ENCODE measurements at places on chromosomes 7 and 10.

GRCh38 chr10:48667960-48668590, 16.6 kb upstream of the WDFY4 start:
- DNase-seq, result no peak

DNA sequence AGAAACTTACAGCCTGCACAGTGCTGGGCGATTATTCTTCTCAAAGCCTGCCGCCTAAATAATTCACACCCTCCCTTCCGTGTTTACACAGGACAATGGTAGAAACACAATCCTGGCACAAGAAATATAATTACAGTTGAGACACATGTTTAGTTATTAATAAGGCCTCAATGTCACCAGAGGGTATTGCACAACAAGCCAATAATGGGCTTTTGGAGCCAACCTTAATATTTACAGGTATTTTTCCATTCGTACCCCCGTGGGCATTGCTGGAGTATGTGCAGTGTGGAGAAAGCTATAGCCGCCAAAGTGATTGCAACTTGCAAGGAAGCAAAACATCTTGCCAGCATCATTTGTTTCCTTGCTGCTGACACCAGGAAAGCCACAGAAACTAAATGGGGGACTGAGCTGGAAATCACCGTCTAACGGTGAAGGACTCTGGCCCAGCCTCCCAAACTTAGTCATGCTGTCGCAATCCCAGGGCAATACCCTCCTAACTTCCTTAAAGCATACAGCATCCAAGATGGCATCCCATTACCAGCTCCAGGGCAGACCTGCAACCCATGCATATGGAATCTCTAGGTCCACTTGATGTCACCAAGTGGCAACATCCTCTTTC, 8.6 kb downstream of the CALN1 start:
- no peak for DNase-seq

GRCh38 chr7:157688533-157689268, 351.9 kb downstream of the DNAJB6 start:
- no peak for DNase-seq

- DNase-seq, result no peak
Measured at GRCh38 chr10:96555330-96555729, 31.5 kb downstream of the TM9SF3 start.

DNA sequence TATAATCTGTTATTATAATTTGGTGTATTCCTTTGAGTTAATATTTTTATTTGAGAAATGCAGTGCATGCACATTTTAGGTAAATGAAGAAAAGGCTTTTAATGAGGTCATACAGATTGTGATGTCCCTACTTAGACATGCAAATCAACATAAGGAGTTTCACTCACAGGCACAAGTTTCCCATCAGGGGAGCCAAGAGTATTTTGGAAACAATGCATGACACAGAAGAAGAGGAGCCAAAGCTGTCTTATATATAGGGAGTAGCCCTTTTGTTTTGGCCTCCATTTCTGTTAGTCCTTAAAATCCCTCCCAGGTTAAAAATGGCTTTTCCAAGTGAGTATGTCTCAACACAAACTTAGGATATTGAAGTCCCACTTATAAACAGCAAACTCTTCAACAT, 703.4 kb upstream of the ANKRD30A start:
- no peak for DNase-seq

DNA sequence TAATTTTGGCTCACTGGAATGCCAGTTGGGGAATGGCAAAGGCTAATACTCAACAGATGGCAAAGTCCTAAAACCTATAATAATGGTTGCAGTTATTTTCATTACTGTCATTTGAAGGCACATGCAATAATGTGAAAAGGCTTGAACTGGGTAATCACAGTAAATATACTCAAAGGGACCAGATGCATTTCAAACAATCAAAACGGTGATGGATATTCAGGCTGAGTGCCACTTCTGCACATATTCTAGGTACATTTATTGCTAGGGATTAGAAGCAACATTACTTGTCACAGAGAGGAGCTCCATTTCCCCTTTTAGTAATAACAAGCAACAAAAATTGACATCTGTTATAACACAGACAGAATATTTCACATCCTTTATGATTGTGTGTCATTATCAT, 171.8 kb downstream of the NXPH1 start:
- no peak for DNase-seq

- DNase-seq, result no peak
Measured at GRCh38 chr7:13097499-13097898, 410.1 kb downstream of the ARL4A start.

- DNase-seq, result no peak
Measured at GRCh38 chr10:61389887-61390286, 63.3 kb downstream of the TMEM26 start.

DNA sequence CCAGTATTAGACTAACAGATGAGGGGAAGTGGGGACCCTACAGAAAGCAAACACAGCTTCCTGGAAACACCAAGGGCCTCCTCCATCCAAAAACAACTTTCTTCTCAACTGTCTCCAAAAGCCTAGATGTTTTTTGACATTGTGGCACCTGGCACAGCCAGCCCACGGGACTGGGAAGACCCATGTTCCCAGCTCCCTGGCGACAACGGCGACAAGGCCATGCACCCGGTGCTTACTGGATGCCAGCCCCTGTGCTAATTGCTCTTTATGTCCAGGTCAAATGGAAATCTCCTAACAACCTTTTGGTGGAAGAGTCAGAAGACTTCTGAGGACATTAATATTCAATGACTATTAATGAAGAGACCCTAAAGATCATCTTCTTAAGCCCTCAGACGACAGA, 7.1 kb downstream of the FGFR2 start:
- DNase-seq, result no peak

- DNase-seq, result peak; percentile 93
Measured at GRCh38 chr7:116353647-116354046, 143.3 kb downstream of the TES start.

GRCh38 chr7:158910254-158911053, 54.1 kb downstream of the DYNC2I1 start:
- no peak for DNase-seq

DNA sequence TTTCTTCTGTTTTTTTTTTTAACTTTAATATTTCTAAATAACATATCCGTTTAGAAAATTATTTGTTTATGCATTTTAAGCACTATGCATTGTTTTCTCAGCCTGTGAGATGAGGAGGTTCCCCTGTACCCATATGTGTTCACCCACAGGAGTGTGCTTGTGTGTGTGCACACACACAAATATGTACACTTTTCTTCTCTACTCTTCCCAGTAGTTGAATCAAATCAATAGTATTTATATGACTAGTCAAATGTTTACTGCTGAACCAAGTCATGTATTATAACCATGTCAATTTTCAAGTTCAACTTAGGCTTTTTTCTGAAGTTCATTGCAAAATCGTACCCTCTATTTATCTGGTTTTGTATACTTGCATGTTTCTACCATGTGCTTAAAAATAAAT, 37.3 kb downstream of the HDAC9 start:
- no peak for DNase-seq

- DNase-seq, result no peak
Measured at GRCh38 chr10:93741367-93741766, 16.4 kb upstream of the LGI1 start.

DNA sequence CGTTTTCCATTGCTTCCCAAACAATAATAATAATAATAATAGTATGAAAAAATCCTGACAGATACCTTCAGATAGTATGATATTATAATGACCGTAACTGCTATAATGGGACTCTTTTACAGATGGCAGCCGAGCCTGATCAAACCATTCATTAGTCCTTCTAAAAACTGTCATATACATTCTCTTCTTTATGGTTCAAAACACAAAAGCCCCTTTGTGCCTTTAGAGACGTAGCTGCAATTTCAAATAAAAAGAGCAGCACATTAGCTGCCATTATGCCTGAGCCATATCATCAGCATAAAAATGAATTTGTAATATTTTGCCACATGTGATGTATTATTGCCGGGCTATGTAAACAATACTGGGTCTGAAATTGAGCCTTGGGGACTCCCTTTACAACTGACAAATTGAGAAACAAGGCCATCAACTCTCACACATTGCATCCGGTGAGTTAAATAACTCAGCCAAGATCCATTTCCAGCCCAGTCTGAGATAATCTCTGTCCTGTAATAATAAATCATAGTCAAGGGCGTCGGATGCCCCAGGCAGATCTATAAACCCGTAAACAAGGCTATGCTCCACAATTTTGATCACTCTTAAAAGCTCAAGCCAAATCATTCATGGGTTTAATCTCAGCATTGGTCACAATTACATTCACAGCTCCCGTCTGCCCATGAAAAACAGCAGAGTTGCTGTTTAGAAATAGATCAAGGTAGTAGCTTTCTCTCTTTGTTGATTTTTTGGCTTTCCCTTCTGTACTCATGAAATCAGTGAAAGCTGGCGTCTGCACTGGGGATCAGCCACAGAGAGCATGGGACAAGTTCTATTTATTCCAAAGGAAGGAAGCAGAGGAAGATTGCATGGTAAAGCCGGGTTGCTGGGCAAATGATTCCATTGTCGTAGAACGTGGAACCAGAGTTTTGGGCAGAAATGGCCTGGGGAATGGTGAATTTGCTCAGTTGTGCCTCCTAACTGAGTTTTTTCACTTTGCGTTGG, 150.1 kb upstream of the BMPER start:
- peak; percentile 79 for DNase-seq

DNA sequence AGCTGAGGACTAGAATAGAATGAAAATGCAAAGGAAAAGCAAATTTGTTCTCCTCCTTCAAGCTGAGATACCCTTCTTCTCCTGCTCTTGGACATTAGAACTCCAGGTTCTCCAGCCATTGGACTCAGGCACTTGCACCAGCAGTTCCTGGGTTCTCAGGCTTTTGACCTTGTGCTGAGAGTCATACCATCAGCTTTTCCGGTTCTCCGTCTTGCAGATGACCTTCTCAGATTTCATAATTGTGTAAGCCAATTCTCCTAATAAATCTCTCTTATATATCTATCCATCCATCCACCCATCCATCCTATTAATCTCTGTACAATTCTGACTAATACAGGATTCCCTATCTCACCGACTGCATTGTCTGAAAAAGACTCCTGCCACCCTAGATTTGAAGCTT, 108.3 kb downstream of the AHR start:
- DNase-seq, result no peak

DNA sequence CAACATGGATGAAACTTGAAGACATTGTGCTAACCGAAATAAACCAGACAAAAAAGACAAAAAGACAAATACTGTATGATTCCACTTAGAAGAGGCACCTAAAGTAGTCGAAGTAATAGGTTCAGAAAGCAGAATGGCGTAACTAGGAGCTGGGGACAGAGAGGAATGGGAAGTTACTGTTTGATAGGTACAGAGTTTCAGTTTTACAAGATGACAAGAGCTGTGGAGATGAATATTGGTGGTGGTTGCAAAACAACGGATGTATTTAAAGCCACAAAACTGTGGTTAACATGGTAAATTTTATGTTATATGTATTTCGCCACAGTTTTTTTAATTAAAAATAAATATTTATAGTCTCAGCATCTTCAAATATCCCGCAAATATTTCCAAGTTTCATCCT, 64.1 kb upstream of the DIP2C start:
- no peak for DNase-seq

DNA sequence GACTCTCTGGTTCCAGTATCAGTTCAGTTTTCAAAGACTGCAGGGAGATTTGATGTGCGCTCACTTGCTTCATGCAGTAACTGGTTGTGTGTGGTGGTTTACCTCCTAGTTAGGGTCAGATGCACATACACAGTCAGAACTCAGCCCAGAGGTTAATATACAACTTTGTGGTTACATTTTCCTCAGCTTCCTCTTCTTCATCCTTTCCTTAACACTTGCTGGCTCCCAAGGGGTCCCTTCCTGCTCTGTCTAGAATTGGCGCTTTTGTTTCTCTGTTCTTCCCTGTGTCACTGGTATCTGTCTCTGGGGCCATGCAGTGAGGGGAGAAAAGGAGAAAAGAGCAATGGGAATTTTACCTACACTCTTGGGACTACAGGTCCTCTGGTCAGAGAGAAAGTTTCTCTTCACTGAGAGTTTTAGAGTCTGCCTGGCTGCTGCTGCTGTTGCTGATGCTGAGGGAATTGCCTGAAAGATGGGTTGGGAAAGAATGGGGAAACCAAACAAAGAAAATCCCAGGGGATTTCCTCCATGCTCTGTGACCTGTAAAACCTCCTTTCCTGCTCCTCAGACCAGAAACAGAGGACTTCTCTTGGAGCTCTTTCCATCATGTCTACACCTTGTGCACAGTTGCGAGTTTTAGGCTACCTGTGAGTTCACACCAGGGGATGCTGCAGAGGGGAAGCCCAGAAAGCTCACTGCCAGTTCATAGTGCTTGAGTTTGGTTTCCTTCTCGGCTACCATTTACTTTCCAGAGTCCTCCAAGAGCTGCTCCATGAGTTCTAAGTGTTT, 74.6 kb downstream of the WDFY4 start:
- DNase-seq, result no peak

DNA sequence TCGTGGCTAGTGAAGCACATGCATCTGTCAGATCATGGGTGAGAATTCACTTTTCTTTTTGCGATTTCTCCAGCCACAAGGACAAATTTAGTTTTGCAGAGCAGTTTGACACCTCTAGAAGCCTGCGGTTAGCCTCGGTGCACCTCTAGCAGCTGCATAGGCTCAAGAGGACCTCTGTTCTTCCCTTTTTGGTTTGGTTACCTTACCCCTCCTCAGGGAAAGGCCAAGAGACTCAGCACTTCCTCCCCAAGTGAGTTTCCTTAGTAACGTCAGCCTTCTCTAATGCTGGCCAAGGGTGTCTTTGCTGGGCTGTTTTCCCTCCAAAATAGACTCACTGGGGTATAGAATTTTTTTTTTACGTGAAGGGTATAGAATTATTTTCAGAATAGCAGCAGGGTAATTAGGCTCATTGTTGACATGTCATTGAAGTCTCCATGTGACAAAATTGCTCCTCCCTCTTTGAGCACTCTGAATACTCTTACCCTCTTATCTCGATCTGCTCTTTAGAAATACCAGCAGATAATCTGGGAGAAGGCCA, 97.8 kb downstream of the AUTS2 start:
- no peak for DNase-seq

- no peak for DNase-seq
Measured at GRCh38 chr7:104883248-104883717, 130.7 kb upstream of the KMT2E start.

- DNase-seq, result peak; percentile 8
Measured at GRCh38 chr10:59181668-59182067, 5.2 kb downstream of the PHYHIPL start.

DNA sequence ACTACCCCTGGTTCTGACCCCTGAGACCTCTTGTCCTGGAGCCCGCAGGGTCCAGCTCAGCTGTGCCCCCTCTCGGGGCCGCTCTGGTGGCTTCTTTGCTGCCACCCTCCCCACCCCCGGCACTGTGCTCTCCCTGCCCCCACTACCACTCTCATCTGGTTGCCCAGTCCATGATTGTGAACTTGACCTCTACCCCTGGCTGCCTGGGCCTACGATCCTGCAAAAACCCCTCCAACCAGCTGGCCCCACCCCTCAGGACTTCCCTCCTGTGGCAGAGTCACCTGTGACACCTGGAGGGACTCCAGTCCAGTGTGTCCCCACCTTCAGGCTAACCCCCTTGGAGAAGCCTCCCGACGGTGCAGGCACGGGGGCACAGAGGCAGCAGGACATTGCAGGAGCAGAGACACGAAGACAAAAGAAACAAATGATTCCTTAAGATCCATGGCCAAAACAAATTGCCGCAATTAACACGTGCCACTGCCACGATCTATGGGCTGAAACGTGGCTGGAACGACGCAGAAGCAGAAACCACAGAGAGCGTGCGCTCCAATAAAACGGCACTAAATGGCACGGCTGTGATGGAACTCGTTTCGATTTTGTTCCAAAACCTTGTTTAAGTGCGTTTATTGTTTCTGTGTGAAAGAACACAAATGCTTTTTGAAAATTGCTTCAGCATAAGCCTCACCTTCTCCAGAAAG, 72.0 kb downstream of the PARP12 start:
- no peak for DNase-seq
